ENCODE measurements at places on chromosomes 6 and 20.

DNA sequence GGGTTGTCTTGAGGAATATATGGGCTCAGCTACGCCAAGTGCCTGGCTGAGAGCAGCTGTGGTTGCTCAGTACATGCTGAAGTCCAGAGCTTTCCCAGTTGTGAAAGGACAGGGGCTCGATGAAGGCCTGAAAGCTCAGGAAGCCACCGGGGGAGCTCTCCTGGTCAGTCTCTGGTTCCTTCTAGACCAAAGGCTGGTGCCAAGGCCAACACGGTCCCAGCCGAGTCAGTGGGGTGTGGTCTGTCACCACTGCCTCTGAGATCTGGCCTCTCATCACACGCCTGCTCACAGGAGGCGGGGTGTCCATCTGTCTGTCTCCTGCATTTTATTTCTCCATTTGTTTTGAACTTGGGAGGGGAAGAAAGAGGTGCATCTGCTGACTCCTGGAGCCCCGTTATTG is 4.9 kb upstream of the FAM83C start:
- DNase-seq = no peak

GRCh38 chr20:20207872-20208271 is 155.5 kb downstream of the CFAP61 start:
- no peak for DNase-seq

- DNase-seq = no peak
Observed at GRCh38 chr6:142398353-142398752, 96.5 kb downstream of the ADGRG6 start.

GRCh38 chr6:17494919-17495318 is 101.5 kb downstream of the CAP2 start:
- no peak for DNase-seq

DNA sequence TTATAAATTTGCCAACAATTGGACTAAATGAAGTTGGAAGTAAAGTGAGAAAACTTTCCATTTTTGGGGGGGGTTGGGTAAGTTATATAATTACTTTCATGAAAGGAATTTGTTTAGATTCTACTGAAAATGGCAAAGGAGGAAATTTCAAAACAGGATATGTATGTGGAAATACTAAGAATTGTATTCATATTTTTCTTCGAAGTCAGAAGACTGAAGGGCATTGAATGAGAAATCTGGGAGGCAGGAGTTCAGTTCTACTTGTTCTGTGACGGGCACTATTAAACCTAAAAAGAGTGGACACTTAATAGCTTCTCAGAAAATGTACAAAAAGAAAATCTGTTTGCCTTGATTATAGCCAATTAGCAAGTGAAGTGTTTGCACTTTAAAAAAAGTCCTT is 114.7 kb downstream of the PRIM2 start:
- no peak for DNase-seq

DNA sequence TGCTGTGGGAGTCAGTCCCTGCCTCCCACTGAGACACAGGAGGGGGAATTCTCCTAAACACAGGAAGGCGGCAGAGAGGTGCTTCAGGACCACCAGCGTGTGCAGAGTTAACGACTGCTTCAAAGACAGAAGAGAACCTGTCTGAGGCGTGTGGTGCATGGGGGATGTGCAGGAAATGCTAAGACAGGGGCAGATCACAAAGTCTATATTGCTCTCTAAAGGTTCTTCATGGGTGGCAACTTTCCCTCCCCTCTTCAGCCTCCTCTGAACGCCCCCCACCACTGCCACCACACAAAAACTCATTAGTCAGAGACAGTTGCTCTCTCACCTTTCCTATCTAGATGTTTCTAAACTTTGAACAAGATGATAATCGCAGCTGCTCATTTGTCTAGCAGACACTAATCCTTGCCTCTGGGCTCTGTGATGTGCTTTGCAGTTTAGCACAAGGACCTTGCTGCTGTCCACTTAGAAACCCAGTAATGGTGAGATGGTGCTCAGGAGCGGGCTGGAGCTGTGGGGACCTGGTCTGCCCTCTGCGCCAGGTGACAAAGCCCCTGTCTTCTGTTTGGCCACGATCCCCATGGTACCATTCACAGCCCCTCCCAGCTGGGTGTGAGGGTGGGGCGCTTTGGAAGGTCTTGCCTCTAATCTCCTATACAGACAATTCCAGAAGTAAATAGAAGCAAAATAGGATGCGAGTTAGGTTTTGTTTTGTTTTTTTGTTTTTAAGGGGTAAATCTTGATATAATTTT is 219.6 kb downstream of the NRN1 start:
- DNase-seq = no peak

DNA sequence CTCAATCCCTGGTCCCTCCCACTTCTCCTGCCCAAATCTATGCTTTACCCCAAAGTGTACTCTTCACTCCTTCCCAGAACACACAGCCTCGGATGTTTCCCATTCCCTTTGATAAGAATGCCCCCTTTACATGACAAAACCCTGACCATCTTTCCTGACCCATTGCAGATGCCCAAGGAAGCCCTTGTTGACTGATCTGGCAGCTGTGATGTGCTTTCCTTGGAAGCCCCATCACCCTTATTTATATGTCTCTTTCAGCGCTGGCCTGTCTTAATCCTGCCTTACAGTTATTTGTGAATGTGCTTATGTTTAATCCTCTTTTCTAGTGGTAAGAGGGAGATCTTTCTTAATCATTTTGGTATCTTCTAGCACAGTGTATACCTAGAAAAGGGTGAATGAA is 523.1 kb downstream of the CD83 start:
- DNase-seq = no peak

- DNase-seq = no peak
Observed at GRCh38 chr20:11814267-11814666, 103.4 kb upstream of the BTBD3 start.

DNA sequence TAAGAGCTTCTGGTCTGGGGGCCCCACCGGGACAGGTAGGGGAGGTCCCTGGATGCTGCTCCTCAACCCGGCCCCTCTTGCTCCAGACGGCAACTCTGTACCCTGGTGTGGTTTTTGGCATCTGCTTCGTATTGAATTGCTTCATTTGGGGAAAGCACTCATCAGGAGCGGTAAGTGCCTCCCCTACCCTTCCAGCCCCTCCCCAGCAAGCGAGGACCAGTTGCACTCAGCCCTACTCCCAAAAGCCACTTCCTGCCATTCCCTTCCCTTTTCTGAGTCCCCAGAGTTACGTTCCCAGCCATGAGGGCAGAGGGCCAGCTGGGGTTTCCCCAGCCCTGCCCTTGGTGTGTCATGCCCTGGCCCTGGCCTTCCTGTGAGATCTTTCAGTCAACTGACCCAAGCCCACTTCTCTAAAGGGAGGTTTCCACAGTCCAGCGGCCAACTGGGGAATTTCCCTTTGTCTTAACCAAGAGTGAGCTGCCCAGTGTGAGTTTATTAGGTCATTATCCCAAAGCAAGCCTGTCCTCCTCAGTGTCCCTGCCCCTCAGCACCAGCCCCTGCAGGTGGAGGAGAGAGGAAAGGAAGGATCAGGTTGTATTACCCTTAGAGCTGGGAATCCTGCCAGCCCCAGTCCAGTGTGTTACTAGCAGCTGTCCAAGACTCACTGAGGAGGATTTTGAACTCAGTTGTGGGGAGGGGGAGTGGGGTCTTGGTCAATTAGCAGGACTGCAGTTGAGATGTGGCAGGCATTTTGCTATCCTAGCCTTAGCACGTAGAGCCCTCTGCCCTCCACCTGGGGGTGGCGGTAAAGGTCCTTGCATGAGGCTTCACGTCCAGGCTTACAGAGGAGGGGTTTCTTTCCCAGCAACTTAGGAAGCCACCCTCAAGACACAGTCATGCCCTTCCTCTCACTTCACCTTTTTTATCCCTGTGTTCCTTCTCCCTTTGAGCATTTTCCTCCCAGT is 45.8 kb downstream of the TM9SF4 start:
- DNase-seq = no peak

- DNase-seq = no peak
Observed at GRCh38 chr20:33650111-33650752, 11.9 kb upstream of the C20orf144 start.

GRCh38 chr6:84150705-84151104 is 76.7 kb downstream of the CEP162 start:
- DNase-seq = no peak

GRCh38 chr6:33124525-33124901 is 48.7 kb downstream of the HLA-DPB1 start:
- DNase-seq = no peak

DNA sequence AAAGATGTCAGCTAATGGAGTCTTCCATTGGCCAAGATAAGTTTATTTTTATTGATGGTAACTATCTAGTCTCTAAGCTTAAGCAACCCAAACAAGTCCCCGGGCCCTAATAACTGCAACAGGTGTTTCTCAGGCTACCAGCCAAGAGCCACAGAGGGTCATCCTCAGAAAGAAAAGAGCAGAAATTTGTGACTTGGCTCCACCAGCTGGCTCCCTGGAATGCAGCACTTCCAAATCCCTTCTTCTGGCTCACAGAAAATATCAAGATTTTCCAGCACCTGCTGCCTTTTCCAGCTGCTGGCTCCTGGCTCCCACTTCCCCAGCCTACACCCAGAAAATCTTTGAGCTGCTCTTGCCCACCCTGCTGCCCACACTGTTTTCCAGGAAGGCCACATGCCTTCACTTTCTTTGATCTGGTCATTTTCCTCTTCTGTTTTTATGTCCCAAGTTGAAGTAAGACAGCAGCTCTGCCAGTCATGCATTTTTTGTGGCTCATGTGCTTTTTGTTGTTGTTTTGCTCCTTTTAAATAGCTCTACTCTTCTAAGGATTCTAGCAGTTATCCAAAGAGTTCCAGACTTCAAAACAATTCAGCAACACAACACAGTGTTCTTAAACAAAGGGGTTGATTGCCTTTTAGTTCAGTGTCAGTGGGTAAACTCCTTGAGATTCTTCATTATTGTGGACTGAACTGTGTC is 151.0 kb upstream of the SMLR1 start:
- no peak for DNase-seq

DNA sequence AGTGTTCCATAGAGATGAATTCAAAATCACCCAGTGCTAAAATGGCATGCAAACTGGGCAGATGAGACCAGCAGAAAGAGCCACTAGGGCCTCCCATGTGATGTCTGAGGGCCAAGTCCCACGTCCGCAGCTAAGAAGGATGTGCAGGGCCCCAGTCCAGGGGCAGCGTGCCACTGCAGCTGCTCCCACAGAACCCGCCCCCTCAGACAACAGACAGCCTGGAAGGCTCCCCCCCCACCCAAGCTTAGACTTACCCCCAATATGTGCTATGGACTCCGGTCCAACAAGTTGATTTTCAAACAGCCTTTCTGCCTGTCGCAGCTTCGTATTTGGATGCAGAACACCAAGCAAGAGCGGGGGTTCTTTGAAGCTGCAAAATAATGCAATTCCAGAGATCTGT is 14.0 kb downstream of the APMAP start:
- DNase-seq = no peak

DNA sequence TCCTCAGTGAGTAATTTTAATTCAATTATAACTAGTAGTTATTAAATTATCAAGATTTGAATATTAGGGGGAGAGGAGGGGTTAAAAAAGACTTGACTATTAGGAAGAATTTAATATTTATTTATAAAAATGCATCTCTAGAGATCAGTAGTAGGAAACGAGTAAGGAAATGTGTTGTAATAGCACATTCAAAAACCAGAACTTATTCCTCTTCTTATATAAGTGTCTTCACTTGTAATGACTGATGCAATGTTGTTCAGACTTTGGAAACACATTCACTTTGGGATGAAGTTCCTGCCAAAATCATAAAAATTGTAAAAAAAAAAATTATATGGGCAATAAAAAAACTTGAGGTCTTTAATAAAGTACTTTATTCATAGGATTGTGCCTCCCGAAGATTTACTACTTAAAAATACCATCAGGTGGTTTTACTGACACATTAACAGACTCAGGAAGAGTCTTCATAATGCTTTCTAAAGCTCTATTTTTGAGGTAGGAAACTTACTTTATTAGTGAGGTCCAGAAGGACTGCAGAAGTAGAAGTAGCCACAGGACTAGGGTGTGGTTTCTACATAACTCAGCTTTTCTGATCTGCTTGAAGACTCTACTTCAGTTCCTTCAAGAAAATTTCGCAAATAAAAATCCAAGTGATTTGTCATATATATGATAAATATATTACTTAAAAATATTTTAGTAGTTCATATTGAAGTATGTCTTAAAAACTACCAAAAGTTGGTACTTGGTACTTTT is 59.8 kb downstream of the CCDC170 start:
- DNase-seq = no peak

- DNase-seq = no peak
Observed at GRCh38 chr6:10437891-10438290, 23.0 kb upstream of the TFAP2A start.

- DNase-seq = no peak
Observed at GRCh38 chr6:170208651-170209353, 82.1 kb downstream of the DLL1 start.

GRCh38 chr20:5781798-5782750 is 31.9 kb downstream of the SHLD1 start:
- DNase-seq = no peak

DNA sequence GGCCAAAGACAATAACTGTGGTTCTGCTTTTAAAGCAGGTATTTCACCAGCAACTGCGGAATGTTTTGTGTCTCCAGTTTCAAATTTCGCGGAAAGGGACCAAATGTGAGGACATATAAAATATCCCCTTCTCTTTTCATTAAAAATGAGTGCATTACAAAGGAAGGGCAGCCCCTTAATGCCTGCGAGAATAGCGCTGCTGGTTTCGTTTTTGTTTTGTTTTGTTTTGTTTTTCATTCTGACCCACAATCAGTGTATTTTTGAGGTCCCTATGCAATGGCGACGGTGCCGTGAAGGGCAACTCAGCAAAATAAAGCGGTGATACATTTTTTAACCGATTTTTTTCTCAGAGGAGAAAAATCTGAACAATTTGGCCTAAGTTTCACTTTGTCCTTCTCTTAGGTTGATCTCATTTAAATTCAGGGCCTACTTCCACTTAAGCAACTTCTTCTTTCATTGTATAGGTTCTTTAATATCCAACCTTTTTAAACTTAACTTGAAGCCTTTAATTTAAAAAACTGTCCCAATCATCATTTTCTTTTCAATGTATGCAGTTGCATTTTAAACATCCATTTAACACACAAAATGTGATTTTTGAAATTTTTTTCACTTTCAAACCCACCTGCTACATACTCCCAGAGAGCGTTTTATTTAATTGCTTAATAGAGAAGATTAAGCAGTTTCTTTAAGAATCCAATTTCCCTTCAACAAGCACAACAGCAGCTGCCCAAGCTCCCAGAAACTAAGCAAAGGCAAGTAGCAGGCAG is 2.9 kb upstream of the HIVEP2 start:
- DNase-seq = peak; percentile 3

DNA sequence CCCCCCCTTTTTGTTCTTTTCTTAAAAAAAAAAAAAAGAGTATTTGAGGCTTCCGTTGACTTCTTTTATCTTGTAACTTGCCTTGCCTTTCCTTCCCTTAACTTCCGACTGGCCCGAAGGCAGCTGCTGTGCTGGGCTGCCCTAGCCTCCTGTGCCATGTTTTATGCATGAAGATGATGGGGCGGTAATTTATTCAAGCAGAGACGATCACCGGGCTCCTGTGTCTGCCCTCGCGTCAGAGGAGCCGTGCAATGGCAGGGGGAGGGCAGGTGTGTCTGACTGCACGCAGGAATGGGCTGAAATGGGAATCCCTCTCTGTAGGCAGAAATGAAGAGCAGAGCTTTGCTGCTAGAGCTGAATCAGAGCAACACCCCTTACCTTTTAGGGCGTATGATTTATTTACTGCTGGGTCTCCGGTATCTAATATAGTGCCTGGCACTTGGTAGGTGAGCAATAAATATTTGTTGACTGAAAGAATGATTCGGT is 106.3 kb upstream of the RIPOR2 start:
- DNase-seq = peak; percentile 41
